Left lung (tissue), 14 donors: ENCODE measurements at places on chromosomes 4 and X.

GRCh38 chrX:85109235-85109634, 105.6 kb downstream of the APOOL start:
- no peak for DNase-seq

DNA sequence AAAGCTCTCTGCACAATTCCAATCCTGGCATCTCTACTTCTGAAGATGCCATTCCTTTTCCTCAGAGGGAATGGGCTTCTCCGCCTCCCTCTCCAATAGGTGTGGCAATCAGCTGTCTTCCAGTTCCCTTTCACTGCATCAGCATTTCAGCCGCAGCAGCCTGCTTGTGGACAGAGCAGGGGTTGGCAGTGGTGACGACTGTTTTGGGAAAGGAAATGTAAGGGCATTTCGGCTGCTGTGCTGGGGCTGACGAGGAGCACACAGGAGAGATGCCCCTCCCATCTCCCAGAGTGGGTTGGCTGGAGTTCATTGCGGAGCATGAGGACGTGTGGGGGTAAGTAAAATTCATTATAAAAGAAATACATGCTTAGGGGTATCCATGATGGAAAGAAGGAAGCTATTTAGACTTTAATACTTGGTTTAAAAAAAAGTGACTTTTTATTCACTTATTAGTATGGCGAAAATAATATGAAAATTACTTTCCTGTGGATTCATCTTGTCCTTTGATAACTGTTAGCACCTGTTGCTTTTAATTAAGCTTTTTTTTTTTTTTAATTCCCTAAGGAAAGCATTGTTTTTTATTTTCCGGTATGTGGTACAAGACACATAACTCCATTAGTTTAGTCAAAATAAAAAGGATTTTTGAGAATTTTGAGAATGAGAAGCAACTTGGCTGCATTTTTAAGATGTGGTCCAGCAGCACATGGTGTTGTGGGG, at the start of gene LIMCH1:
Gene LIMCH1 (plus strand): TSS at position 141 of the 717 bp plus-strand sequence. CDS start 67,839 bp downstream, outside the sequence.
- peak; percentile 47 for DNase-seq

DNA sequence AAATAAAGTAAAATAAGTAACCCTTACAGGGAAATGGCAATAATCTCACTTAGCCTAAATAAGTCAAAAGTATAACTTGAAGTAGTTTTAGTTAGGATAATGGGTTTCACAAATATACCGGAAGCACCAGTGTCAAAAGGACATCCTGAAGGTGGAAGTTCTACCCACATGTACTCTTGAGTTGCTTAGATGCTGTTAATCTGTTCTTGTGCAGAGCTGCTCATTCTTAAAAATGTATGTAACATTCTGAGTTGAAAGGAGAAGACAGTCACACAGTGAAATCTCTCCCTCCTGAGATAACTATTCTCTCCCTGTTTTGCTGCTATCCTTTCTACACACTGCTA, 11.2 kb upstream of the CCNG2 start:
- no peak for DNase-seq

- no peak for DNase-seq
These were observed 17.1 kb upstream of the PBDC1 start for GRCh38 chrX:76155786-76156185.

DNA sequence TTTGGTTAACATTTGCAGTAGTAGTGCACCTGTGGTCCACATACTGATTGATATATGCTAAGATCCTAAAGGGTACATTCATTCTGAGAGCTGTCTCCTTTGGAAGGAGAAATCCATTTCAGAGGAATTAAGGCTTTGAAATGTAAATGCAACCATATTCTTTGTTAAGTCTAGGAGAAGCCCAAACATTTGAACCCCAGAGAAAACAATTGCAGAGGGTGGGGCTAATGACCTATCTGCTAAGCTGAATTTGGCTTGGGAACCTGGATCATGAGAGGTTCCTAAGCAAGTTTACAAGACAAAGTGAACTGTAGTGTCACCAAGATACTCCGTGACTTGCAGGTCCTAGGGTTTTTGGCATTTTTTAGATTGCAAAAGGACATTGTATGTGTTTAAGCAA, 41.2 kb downstream of the LAS1L start:
- no peak for DNase-seq
